ENCODE measurements at places on chromosomes 4 and X.

DNA sequence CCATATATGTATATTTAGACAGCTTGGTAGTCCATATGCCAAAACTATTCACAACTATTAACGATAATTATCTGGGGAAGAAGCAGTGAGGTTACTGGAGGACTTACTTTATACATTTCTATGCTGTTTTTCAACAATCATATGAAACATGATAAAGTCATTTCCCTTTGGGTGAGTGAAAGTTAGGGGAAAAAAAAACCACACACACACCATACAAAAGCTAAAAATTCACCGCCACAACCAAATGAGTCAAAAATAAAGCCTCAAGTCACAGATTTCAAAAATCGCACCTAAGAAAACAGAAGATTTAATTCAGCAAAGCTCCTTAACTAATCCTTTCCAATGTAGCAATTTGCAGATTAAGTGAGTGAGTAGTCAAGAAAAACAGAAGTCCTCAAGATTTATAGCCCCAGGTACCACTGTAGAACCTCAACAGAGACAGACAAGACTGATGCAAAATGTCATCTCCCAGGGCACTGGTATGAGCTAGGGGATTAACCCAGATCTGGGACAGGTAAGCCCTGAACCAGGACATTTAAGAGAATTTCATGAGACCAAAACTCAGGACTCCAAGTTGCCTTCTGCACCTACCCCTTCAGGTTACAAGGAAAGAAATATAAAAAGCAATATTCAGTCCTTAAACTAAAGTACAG lies 35.1 kb downstream of the SYTL4 start:
- no peak for DNase-seq

GRCh38 chr4:40281913-40282312 lies 53.2 kb upstream of the CHRNA9 start:
- DNase-seq = no peak

- no peak for DNase-seq
Measured at GRCh38 chrX:67607466-67607865, 63.6 kb downstream of the AR start.

DNA sequence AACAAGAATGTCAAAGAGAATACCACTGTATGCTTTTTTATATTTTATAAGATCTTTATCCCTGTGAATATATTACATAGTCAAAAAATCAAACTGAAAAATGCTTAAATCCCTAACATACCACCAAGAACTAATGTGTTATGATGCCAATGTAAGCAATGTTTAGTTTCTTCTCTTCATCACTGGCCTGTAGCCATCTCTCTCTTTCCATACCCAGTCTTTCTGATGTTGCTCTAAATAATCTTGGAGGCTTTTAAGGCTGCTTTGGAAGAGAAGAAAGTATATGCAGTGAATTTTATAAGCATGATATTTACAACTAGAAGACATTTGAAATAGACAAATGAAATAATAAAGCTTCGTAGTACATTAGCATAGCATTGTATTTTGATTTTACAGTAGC lies 82.9 kb downstream of the NFKB1 start:
- no peak for DNase-seq

GRCh38 chrX:45758319-45758718 lies 557.6 kb upstream of the DIPK2B start:
- DNase-seq = no peak

GRCh38 chr4:106194801-106195200 lies 121.2 kb downstream of the TBCK start:
- no peak for DNase-seq

- DNase-seq = no peak
Measured at GRCh38 chr4:153592064-153592463, 92.0 kb upstream of the TLR2 start.

- DNase-seq = no peak
Measured at GRCh38 chrX:11733614-11734013, 24.4 kb upstream of the MSL3 start.

- DNase-seq = no peak
Measured at GRCh38 chr4:74503580-74503979, 58.6 kb downstream of the AREG start.

DNA sequence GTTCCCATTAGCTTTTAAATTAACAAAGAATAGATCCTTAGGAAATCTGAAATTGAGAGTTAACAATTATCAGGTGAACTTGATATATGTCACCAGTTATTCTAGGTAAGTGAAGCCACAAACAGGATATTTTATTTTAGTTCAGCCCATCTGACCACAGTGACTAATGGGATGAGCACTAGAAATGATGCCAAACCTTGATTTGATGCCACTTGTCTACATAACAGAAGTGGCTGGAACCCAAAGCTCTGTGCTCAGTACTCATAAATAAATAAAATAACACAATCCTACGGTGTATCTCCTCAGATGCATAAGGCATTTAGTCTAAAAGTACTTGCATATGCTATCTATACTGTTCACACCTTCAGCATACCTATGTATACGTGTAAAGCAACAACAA lies 12.2 kb downstream of the SLITRK4 start:
- no peak for DNase-seq

DNA sequence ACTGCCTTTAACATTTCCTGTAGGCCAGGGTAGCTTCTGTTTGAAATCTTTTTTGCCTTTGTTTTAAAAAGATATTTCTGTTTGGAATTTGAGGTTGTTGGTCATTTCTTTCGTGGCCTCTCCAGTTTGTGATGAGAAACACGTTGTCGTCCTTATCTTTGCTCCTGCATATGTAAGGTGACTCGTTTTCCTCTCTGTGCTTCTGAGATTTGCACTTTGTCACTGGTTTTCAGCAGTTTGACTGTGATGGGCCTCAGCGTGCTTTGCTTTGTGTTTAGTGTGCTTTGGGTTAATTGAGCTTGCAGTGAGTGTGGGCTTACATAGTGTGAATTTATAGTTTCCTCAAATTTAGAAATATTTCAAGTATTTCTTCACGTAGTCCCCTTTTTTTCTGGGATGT lies 81.5 kb downstream of the FAM193A start:
- no peak for DNase-seq

DNA sequence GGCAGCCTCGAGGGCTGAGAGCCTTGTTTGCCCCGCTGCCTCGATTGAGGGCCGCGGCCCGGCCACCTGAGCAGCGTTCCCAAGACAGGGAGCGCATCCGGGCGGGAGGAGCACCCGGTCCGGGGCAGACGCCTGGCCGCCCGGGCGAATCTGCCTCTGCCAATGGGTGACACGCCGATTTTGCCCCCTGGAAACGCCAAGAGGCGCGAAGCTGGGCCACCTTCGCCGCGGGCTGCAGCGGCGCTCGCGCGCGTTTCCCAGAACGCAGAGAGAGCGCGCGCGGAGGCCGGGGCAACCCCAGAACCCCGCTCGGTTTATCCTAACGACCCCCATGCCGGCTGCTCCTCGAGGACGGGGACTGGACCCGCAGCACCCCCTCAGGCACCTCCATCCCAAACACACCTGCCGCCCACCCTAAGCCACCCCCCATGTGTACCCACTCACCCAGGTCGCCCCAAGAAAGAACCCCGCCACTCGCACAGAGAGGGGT lies 575 bp downstream of the MAP7D2 start:
- no peak for DNase-seq

- DNase-seq = no peak
Measured at GRCh38 chr4:2835978-2836377, 7.7 kb upstream of the ADD1 start.

DNA sequence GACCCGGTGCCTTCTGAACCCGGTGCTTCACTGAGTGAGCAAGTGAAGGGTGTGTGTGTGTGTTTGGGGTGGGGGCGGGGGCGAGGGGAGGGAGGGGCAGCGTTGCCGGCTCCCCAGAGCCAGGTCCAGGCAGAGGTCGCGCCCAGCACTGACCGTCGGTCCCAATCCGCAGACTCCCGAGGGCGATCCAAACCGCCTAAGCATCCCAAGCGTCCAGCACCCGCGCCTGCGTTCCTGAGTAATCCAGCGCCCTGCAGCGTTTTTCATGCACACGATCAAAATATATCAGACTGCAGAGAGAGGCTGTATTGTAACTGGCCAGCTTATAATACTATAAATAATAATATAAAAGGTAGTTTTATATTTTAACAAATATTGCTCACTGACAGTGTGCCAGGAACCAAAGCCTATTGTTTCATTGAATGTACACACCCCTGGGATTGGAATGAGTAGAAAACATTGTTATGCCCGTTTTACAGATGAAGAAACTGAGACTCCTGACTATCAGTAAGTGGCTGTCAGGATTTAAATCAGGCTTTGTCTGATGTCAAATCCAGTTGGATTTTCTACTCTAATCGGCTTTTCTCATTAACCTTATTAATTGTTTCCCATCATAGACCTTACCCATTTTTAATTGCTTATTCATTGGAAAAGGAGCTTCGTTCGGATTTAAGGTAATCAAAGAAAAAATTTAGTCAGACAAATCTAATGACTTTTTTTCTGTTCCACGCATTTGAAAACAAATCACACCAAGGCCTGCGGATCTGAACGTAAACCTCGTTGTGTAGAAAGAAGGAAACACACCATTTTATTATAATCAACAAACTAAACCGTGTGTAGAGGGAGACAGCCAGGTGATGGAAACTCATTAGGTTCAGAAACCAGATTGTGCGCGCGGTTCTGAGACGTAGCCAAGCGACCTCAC lies 4.0 kb upstream of the NKX3-2 start:
- DNase-seq = no peak

DNA sequence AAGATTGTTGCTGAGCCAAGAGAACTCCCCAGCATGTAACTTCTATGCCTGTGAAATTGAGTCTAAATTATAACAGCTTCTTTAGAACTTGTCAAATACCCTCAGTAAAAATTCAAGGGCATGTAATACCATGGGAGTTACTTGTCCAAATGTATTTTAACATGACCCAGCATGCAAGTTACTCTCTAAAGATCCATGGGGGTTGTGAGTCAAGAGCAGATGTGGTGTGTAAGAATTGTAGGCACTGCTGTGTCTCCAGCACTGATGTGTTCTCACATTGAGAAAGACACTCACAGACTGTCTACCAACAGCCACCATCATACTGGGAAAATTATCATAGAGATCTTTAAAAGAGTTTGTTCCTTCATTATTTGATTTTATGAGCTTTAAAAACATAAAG lies 237.4 kb upstream of the IL1RAPL1 start:
- DNase-seq = no peak

DNA sequence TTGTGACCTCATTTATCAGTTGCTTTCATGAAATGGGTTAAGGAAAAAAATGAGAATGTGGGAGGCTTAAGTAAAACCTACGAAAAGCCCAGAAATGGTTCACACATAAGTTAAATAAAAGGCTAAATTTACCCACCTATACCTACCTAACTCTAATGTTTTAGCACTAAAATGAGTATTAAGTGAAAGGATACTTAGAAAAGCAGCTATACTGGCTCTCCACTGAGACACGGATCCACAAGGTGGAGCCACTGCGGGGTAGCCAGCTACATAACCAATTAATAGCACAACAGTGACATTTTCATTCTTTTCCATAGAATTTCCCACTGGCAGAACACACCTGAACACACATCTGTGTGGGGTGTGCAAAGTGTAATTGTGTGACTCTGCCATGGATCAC lies 101.9 kb downstream of the MAML3 start:
- DNase-seq = peak; percentile 29

- DNase-seq = no peak
Measured at GRCh38 chr4:145957302-145957701, 18.7 kb upstream of the ZNF827 start.

GRCh38 chrX:122087341-122087740 lies 1039.9 kb downstream of the GLUD2 start:
- DNase-seq = no peak

GRCh38 chrX:99266255-99266654 lies 1143.8 kb downstream of the PCDH19 start:
- DNase-seq = no peak

DNA sequence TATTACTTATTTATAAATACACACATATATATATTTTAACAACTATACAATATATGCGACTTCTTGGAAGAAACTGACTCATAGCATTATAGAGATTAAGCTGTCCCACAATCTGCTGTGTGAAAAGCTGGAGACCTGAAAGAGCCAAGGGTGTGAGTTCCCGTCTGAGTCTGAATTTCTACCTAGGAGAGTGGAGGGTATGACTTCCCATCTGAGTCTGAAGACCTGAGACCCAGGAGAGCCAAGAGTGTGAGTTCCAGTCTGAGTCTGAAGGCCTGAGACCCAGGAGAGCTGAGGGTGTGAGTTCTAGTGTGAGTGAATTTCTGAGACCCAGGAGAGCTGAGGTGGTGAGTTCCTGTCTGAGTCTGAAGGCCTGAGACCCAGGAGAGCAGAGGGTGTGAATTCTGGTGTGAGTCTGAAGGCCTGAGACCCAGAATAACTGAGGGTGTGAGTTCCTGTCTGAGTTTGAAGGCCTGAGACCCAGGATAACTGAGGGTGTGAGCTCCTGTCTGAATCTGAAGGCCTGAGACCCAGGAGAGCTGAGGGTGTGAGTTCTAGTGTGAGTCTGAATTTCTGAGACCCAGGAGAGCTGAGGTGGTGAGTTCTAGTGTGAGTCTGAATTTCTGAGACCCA lies 8.9 kb upstream of the P2RY8 start:
- no peak for DNase-seq

GRCh38 chrX:37364666-37365065 lies 15.5 kb downstream of the PRRG1 start:
- DNase-seq = no peak

DNA sequence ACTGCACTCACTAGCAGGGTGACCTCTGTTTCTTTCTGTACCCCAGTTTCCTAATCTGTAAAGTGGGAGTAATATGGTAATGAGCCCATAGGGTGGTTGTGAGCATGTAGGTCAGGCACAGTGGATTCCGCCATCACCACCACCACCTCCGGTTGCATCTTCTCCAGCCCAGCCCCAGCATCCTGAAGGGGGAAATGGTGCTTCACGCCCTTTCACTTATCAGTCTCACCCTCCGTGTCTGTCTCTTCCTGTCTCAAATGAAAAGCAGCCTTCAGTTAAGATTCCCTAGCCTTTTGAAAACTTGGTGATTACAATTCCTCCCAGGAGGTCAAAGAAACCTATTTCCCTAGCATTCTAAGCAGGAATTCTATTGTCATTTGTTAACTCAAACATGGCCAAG lies 16.9 kb upstream of the XPNPEP2 start:
- no peak for DNase-seq

DNA sequence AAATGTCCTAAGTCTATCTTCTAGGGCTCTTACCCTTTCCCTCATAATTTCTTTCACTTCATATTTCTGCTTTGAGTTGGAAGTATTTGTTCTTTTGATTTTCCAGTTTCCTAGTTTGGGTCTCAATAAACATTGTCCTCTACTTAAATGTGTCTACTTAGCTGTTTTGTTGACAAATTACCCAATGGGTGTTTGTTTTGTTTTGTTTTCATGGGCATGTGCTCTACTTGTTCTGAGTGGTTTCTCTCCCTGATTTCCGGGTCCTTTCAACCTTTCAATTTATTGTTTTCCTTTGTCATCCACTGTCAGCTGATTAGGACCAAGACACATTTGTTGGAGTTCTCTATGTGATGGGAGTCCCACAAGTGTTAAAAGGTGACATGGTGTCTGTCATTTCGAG lies 1181.4 kb downstream of the RPA4 start:
- no peak for DNase-seq

GRCh38 chrX:56253832-56254703 lies 21.9 kb downstream of the KLF8 start:
- DNase-seq = no peak

DNA sequence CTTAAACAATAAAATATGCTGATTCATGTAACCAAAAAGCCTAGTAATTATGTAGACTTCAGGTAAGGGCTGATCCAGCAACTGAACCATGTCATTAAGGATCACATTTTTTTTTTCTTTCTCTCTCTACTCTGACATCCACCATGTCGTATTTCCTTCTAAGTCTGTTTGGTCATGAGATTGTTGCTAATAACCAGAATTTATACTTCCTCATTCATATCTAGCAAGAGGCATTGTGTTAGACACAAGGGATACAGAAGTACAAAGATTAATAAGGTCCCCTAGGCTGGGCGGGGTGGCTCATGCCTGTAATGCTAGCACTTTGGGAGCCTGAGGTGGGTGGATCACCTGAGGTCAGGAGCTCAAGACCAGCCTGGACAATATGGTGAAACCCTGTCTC lies 24.1 kb downstream of the PHEX start:
- no peak for DNase-seq
